Upper lobe of right lung (tissue), 1 donor: ENCODE measurements at places on chromosomes 1 and 21.

DNA sequence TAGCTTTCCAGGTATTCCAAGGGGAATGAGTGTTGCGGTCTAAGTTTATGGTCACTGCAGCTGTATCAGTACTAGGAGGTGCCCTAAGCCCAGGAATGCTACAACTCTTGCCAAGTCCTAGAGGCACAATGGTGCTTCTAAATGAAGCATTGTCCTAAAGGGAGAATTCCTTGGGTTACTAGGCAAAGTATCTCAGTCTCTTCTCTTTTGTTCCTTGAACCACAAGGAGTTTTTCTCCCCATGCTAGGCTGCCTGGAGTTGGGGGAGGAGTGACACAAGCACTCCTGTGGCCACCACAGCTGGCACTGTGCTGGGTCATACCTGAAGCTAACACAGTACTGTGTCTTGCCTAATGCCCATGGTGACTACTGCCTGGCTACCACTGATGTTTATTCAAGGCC lies 50.7 kb downstream of the KMO start:
- no peak for DNase-seq

GRCh38 chr21:38531039-38531541 lies 32.8 kb upstream of the ERG start:
- no peak for DNase-seq

DNA sequence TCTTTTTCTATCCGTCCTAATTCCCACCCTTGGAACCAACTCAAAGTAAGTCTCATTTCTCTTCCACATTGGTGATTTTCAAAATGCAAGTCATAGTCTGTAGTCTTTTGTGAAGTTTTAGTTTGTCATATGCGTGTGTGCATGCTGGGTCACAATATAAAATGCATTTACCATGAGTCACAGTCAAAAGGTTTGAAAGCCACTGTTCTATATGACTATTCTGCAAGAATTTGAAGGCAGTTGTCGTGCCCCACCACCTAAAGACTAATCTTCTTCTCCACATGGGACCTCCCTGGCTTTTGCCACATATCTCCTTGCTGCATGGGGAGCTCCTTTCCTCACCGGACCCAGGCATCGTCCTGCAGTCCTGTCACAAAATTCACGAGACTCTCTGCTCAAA lies 1.6 kb downstream of the STPG1 start:
- DNase-seq, result no peak

DNA sequence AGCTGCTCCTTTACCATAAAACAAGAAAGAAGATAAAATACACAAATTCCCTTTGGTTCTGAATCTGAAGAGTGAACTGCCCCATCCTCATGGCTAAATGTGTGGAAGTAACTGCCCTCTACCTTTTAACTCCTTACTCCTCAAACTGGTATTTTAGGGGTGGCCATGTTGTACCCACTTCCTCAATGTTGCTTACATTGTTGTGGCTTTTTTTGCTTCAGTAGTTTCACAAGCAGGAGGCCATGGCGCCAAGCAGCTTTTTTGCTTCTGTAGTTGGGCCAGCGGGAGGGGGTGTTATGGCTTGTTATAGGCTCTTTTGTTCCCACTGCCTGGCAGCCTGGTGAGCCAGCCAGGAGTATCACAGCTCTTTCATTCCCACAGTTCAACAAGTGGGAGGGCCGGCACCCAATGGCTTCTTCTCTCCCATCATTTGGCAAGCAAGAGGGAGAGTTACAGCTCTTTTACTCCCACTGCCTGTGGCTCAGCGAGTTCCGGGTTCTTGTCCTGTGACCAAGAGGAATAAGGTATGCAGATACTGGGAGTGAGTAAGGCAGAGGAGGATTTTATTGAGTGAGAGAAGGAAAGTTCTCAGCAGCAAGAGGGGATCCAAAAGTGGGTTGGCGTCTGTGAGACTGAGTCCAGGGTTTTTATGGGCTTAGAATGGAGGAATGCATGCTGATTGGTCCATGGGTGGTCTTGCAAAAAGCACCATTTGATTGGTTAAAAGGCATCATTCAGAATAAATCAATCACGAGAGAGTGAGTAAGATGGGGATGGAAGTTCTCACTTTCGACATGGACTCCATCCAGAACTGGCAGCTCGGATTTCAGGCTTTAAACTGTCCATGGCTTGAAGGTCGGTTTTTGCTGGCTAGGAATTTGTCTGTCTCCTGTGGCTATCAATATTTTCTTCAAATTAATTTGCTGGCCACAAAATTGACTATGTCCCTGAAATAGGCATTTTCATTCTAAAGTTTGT lies 429.6 kb downstream of the HLX start:
- no peak for DNase-seq

DNA sequence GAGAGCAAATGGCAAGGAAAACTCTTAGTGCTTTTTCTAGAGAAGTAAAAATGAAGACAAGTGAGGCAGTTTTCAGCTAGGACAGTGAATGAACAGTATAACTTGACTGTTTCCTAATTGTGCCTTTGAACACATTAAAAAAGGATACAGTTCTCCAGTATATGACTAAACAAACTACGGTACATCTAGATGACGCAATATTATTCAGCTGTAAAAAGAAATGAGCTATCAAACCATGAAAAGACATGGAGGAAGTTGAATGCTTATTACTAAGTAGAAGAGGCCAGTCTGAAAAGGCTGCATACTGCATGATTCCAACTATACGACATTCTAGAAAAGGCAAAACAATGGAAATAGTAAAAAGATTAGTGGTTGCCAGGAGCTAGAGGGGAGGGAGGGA lies 206.3 kb downstream of the SIPA1L2 start:
- DNase-seq, result no peak

DNA sequence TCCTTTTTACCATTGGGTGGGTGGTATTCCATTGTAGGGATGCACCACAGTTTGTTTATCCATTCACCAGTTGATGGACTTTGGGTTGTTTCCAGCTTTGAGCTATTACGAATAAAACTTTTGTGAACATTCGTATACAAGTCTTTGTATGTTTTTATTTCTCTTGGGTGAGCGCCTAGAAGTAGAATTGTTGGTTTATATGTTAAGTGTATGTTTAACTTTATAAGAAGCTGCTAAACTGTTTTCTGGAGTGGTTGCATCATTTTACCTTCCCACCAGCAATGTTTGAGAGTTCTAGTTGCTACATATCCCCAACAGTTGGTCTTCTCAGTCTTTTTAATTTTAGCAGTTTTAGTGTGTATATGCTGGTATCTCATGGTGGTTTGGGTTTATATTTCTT lies 132.5 kb downstream of the PEX14 start:
- no peak for DNase-seq

DNA sequence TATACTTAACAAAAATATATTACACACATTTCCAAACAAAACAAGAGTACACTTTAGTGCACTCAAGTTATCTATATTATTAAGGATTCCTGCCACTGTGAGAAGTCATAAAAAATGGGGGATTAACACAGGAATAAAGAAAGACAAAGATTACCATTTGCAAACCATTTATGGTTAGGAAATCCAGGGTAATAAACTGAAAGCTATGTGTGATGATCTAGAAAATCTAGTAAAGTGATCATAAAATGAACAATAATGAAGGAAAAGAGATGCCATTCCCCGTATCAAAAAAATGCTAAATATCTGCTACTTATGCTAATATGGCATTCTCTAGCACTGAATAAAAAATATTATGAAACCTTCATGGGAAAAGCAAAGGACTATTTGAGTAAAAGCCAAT lies 101.4 kb downstream of the AK5 start:
- DNase-seq, result no peak

GRCh38 chr1:200243042-200243437 lies 166.8 kb downstream of the ZNF281 start:
- no peak for DNase-seq

GRCh38 chr1:223525957-223526356 lies 132.7 kb downstream of the CCDC185 start:
- DNase-seq, result no peak

DNA sequence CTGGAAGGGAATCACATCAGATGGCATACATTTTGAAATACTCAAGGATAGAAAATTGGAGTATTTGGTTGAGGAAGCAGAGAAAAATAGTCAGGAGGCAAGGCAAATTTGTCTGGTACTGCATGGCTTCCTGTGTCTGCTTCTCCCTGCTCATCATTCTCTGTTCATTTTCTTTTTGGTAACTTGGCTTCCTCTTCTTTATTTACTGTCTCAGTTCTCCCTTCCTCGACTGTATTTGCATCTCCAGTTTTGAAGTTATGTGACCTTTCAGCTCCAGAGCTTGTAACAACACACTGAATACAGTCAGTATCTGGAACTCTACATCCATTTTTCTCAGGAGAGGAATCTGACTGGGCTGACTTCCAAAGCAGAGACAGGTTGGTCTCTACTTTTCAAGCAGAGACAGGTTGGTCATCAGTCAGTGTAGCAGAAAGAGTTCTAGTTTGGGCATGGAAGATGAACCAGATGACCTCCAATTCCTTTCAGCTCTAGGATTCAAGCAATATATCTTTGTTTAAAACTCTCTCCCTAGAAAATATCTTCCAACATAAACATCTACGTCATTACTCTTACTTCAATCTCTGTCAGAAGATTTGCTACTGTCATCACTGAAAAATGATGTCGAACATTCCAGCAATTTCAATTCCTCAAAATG lies 571.2 kb downstream of the ADGRL2 start:
- no peak for DNase-seq

GRCh38 chr1:85580872-85581801 lies 576 bp downstream of the CCN1 start:
- DNase-seq, result peak; percentile 92

DNA sequence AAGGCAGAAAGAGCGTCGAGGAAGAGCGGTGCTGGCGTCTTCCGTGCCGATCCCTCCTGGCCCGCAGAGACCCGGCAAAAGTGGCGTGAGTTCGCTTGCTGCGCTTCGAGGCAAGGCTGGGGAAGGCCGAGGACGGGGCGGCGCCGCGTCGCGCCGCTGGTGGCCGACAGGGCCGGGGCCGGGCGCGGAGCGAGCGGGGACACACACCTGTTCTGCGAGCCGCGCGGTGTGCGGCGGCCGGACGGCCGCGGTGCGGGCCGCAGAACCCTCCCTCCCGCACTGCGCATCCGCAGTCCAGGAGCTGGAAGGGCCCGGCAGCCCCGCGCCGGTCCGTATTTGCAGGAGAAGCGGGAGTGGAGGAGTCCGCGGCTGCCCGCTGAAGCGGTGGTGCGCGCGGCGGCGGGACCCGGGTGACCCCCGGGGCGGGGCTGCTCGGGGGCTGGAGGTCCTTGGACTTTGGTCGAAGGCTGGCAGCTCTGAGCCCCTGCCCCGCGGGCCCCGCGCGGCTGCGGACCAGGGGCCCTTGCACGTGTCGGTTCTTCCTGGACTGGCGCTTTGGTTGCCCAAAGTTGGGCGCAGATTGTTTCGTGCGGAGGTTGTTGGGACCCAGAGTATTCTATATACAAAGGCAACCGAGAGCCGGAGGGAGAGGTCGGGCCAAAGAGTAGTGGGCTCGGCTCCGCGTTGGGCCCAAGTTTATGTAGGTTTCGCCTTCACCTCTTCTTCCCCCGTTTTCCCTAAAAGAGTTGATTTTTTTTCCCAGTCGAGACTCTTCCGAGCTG lies 2.6 kb downstream of the RNF220 start:
- no peak for DNase-seq

DNA sequence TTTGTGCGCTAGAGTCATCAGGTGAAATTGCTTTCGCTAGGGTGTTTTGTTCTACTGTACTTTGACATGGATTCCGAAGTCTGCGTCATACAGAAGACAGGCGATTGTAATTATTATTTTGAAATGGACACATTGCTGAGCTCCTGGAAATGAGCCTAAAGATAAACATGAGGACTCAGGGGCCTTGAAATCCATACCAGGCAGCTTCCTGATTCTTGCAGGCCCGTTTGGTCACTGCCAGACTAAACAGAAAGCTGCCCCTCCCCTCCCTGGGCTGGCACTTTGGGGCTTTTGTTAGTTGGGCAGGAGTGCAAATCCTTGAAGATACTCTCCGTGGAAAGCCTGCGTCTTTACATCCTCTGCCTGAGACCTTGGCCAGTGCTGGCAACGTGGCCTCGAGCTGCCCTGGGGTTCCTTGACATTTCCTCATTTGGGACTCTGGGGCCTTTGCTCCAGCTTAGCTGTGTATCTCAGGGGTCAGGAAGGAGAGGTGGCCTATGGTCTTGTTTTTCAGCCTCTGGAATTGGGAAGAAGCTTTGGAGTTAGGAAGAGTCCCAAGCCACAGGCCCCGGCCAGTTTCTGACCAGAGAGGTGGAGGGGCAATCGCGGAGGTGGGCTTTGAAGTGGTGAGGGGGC lies 26.9 kb upstream of the KCNE2 start:
- no peak for DNase-seq
